ENCODE measurements at places on chromosomes 6 and 20.

GRCh38 chr6:169899481-169900145, 148.2 kb downstream of the ERMARD start:
- DNase-seq: no peak

DNA sequence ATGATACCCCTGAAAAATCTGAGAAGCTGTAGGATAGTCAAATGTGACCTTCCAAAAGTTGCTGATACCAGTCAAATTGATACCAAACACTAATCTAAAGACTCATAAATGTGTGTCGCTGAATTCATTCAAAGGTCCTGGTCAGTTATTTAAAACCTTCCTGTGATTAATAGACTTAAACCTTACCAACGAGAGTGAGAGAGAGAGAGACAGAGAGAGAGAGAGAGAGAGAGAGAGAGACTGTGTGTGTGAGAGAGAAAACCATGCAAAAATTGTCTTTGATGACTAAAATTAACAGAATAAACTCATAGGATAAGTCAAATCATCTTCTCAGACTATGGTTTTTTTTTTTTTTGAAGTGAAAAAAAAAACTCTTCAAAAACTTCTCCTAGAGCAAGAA, 370.9 kb upstream of the HS3ST5 start:
- DNase-seq: no peak

DNA sequence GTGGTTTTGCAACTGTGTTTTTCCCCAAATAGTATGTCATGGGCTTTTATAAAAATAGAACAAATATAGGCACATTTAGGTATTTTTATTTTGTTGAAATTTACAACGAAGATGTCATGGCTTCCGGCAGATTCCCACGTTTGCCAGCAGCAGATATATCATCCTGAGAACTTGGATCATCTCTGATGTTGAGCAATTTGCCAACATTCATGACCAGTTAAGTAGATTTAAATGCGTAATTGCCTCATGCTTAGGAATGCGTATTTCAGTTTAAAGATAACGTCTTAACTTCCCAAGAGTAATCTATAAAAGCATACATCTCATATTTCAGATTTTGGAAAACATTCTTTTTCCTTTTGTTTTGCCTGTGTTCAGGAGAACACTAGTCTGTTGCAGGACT, 457.8 kb downstream of the QKI start:
- no peak for DNase-seq

GRCh38 chr6:156912431-156912830, 135.3 kb downstream of the ARID1B start:
- DNase-seq: no peak

DNA sequence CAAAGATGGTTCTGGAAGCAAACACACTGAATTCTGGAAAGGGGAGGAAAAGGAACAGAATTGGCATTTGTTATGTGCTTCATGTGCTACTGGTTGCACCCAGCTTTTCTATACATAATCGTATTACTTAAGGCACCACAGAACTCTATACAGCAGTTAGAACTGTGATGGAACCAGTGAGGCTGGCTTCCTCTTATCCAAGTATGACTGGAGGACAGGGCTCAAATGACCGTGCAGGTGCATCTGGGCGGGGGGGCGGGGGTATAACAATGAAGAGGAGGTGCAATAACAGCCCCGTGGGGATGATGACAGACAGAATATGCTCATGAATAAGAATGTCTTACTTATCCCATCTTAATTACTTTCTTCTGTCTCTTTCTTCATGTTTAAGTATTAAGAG, 144.2 kb downstream of the BTBD9 start:
- no peak for DNase-seq

DNA sequence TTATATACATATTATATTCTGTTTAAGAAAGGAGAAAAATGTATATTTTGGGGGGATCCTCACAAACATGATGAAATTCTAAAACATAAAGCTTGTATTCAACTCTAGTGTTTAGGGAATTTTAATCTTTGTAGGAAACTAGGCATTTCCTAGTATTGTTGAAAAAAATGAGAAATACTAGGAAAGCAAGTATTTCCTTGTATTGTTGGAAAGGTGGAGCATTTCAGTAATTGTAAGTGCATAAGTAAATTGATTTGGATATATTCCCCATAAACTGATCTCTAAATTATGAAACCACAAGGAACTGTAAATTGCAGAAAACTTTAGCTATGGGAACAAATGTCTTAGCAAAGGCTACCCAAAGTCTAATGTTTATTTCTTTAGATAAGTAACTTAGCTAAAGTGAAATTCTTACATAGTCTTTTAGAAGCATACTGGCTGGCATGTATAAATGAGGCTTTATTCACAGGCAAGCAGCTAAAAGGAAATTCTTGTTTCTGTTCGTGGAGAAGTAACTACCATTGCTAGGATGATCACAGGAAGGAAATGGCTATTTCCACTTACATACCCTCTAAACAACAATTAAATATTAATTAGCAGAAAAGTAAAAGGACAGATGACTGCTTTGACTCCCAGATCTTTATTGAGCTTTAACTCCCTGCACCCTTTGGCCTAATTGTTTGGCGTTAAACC, 19.9 kb upstream of the NRN1 start:
- no peak for DNase-seq

DNA sequence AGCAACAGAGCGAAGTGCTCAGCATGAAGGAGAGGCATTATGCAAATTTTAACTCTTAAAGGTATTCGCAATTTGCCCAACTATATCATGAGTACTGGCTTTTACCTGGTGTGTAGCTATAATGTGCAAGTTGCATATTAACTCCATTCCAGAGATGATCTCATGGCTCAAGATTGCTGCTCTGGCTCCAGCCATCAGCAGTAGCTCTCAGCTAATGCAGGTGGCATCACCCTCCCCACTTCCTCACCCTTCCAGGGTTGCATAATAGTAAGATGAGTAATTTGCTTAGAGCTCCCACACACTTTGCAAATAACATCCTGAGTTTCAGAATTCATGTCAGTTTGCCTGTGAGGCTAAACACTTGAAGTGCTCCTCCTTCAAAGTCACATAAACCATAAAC, 15.9 kb upstream of the PCSK2 start:
- no peak for DNase-seq

DNA sequence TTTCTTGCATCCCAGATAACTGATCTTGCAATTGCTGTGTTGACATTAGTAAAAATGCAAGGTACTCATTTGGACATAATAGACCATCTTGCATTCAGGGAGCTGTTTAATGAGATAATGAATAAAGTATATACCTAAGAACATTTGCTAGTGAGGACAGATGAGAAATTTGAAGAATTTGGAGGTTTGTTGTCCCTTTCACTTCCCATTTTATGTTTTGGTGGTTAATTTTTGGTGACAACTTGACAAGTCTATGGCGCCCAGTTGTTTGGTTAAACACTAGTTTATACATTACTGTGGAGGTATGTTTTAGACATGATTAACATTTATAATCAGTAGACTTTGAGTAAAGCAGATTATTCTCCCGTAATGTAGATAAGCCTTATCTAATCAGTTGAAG, 300.2 kb upstream of the SYNCRIP start:
- no peak for DNase-seq

GRCh38 chr6:41066867-41067304, 5.3 kb downstream of the OARD1 start:
- DNase-seq: peak; percentile 60

DNA sequence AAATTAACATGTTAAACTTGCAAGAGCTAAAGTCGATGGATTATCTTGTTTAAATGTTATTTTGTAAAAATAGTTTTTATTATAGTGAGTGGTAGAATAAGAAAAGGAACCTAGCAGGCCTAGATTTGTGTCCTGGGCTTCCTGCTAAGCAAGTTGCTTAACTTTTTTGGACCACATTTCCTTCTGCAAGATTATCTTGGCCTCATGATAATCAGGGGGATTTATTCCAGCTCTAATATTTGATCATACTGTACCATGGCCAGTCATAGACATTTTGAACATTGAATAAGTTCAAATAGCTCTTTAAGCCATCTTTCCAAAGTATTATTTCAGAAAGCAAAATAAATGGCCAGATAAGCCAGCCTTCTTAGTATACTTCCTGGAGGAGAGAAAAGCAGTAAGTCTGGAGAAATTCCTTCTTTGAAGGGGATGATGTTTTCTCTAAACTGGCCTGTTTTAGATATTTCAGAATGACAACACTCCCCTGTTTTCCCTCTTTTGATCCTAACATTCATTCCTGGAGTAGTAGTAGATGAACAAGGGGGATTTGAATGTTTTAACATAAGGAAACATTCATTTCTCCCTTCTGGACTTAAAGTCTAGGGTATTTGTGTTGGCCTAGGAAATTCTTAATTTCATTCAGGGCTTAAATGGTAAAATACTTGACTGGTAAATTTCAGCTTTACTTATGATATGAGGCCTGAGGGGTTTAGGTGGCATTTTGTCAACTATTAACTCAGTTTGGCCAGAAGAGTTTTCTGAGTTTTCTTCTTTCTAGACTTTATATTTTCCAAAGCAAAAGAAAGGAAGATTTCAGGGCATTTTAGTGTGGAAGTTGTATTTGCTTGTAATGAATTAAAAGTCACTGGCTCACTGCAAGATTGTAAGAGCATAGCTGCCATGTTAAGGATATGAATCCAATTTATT, 108.8 kb upstream of the SCGN start:
- DNase-seq: no peak

- DNase-seq: no peak
Observed at GRCh38 chr6:65667916-65668656, 38.9 kb downstream of the EYS start.

DNA sequence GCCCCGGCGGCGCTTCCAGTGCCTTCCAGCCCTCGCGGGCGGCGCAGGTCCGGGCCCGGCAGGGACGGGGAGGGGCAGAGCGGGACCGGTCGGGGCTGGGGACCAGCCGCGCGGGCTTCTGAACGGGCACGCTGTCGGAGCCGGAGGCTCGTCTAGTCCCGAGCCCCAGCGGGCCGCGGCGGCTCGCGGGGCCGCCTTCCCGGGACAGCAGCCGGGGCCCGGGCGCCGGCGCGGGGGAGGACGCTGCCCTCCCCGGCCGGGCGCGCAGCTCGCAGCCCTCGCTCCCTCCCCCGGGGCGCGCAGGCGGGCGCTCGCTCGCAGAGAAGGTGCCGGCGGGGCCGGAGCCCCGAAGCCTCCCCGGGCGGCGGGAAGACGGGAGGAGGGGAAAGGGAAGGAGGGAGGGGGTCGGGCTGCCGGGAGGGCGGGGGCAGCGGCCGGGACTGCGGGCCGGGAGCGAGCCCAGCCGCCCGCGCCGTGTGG, 696 bp upstream of the SIRPA start:
- no peak for DNase-seq

Data from NCI-H1694 (cell line).